ENCODE measurements at places on chromosomes 4 and X.

GRCh38 chr4:107562316-107562715, 157.7 kb downstream of the PAPSS1 start:
- no peak for DNase-seq

DNA sequence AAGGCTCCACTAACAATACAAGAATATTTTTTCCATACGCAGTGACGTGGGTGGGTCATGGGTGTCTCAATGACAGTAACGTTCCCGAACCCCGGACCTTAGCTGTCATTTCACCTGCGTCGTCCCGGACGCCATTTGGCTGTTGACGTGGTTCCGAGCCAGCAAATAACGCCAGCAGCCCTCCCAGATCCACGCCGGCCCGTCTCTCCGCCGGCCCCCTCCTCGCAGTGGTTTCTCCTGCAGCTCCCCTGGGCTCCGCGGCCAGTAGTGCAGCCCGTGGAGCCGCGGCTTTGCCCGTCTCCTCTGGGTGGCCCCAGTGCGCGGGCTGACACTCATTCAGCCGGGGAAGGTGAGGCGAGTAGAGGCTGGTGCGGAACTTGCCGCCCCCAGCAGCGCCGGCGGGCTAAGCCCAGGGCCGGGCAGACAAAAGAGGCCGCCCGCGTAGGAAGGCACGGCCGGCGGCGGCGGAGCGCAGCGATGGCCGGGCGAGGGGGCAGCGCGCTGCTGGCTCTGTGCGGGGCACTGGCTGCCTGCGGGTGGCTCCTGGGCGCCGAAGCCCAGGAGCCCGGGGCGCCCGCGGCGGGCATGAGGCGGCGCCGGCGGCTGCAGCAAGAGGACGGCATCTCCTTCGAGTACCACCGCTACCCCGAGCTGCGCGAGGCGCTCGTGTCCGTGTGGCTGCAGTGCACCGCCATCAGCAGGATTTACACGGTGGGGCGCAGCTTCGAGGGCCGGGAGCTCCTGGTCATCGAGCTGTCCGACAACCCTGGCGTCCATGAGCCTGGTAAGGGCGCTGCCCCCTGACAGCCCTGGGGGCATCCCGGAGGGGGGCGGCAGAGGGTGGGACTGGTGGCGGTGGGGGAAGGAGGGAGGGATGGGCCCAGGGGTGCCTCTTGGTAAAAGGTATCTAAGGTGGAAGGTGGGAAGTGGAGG, at the start of gene CPE:
TSS of gene CPE (plus strand) at position 264 of the 933 bp plus-strand sequence. CDS start at position 478, 214 bp downstream.
- DNase-seq, result peak; percentile 14

GRCh38 chrX:31268359-31268758, 196.5 kb upstream of the FTHL17 start:
- no peak for DNase-seq

- DNase-seq, result no peak
These were observed 17.9 kb downstream of the UBE2K start for GRCh38 chr4:39715788-39716187.

- no peak for DNase-seq
These were observed 299.5 kb downstream of the MAPK10 start for GRCh38 chr4:86060341-86060740.

GRCh38 chr4:154497889-154498288, 6.3 kb upstream of the DCHS2 start:
- no peak for DNase-seq

- no peak for DNase-seq
These were observed 37.3 kb upstream of the LPAR4 start for GRCh38 chrX:78710171-78710570.

- DNase-seq, result no peak
These were observed 178.7 kb upstream of the EMCN start for GRCh38 chr4:100696531-100696930.

- no peak for DNase-seq
These were observed 97.5 kb downstream of the KCTD8 start for GRCh38 chr4:44351069-44351468.

- no peak for DNase-seq
These were observed 1399.8 kb upstream of the PABPC4L start for GRCh38 chr4:135601351-135601750.

DNA sequence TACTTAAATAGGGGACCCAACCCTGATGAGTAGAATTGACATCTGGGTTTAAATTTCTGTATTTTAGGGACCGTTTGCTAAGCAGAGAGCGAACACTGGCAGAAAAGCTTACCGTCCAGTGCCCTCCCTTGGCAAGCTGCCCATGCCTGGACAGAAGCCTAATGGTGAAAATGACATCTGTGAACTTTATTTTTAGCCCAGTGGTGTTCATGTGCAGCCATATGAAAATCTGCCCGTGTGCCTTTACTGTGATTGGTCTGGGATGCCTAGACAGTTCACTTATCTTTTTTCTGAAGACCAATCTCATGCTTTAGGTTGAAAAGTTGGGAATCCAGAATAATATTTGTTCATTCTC, 1.1 kb downstream of the STBD1 start:
- DNase-seq, result no peak

DNA sequence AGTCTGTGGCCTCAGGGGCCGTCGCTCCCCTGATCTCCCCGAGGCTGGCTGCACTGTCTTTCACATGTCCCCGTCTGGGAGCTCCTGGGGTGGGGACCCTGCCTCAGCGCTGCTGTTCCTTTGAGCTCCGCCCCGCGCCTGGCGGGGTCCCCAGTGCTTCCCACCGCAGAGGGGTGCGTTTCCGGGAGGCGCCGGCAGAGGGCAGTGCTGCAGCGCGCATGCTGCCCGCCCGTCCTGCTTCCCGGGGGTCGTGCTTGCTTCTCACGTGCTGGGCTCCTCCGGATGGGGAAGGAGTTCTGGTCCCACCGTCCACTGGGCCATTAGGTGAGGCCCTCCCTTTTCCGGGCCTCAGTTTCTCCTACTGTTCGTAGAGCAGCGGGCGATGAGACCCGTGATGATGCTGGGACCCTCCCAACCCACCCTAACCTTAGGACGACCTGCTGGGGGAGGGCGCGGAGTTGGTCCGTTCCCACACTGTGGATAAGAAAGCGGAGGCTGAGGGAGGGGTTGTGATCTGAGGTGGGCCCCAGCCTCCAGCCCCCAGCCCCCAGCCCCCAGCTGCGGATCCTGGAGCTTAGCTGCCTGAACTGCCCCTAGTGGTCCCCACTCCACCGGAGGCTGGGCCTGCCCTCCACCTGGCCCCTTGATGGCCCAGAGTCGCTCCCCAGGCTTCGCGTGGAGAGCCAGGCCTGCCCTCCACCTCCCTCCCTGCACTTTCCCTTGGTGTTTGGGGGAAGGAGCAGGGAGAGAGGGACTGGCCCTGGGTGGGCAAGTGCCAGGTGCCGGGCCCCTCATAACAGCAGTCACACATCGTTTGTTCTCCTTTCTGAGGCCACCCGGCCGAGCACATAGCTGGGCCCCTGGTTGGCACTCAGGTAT, 15.3 kb downstream of the CPZ start:
- peak; percentile 43 for DNase-seq

GRCh38 chr4:153143527-153144348, 60.5 kb upstream of the TRIM2 start:
- no peak for DNase-seq

DNA sequence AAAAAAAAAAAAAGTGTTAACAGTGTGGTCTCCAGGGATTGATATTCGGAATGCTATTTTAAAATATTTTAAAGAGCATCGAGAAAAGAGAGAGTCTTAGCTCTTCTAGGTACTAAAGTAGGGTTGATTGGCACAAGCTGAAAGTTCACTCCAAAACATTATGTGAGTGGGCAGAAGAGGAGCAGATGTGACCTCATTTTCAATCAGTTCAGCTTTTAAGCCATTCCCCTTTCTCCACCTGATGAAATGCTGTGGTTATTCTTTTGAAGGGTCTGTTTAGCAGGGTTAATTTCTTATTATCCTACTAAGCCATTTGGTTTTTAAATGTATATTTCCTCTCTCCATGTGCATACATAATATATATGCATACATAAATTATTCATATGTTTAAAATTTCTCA, 69.2 kb downstream of the GALNT7 start:
- no peak for DNase-seq

DNA sequence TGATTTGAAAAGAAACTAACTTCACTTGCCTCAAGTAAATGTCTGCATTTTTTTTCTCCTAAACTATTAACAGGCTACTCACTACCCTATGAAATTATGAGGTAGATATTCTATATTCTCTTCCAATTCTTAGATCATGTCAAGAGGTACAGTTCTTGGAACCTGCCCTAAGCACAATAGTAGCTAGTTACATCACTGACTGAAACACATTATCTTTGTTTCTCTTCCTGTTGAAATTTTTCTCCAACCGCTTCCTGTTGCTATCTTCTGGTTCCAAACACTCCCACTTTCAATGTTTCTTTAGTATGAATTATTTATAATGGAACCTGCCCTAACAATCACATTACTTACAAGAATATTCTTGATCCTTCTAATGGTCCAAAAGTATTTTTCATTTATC, 5.0 kb upstream of the BANK1 start:
- no peak for DNase-seq

GRCh38 chr4:90306810-90307209, 179.6 kb downstream of the CCSER1 start:
- no peak for DNase-seq

GRCh38 chr4:152115794-152116193, 355.0 kb upstream of the GATB start:
- DNase-seq, result no peak

DNA sequence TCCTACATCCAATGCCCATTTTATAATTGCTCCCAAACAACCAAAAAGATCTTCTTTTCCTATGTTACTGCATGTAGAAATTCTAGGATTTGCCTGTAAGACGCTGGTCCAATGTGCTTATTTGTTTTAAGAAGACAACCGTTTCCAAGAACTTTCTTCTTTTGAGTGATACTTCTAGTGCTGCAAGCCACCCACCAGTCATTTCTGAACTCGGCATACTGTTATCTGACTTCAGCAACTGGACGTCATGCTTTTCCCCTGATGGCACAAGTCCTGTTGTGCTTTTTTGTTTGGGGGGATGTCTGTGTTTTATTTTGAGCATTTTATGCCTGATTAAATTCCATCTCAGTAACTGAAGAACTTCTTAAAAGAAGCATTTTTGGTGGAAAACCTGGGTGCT, 16.0 kb upstream of the RAP1GDS1 start:
- no peak for DNase-seq

GRCh38 chrX:46704767-46705386, 54.0 kb downstream of the SLC9A7 start:
- no peak for DNase-seq
